ENCODE measurements at places on chromosomes 2 and 18.

- no peak for DNase-seq
Observed at GRCh38 chr2:176125772-176126054, 3.2 kb downstream of the HOXD9 start.

GRCh38 chr2:162475661-162476060 lies 131.7 kb downstream of the GCA start:
- peak; percentile 72 for DNase-seq

- DNase-seq, result no peak
Observed at GRCh38 chr2:10452312-10452711, 4.2 kb upstream of the ODC1 start.

DNA sequence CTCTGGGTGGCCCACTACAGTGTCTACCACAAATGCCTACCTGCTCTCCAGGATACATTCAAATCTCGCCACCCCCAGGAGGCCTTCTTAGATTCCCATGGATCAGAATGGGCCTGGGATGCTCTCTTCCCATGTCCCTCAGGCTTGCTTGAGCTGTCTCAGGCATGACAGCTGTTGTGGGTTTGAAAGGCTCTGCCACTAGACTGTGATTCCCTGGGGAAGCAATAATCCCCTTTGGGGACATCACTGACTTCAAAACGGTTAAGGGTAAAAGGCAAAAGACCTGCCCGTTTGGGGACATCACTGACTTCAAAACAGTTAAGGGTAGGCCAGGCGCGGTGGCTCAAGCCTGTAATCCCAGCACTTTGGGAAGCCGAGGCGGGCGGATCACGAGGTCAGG lies 35.8 kb upstream of the ZNF516 start:
- DNase-seq, result no peak

DNA sequence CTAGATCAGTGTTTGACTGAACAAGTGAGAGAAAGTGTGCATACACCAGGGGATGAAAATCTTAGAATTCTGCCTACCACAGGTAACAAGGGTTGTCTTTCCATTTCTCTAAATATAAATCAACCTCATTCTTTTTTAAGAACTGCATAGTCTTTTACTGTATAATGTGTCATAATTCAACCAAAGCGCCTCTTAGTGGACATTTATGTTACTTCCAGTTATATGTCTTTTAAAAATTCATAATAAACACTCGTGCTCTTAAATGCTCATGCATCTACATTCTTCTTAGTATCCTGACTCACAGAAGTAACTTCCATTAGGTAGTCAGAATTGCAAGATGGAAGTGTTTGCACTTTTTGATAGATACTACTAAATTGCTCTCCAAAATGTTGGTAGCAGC lies 76.2 kb downstream of the CHRNA1 start:
- DNase-seq, result no peak

DNA sequence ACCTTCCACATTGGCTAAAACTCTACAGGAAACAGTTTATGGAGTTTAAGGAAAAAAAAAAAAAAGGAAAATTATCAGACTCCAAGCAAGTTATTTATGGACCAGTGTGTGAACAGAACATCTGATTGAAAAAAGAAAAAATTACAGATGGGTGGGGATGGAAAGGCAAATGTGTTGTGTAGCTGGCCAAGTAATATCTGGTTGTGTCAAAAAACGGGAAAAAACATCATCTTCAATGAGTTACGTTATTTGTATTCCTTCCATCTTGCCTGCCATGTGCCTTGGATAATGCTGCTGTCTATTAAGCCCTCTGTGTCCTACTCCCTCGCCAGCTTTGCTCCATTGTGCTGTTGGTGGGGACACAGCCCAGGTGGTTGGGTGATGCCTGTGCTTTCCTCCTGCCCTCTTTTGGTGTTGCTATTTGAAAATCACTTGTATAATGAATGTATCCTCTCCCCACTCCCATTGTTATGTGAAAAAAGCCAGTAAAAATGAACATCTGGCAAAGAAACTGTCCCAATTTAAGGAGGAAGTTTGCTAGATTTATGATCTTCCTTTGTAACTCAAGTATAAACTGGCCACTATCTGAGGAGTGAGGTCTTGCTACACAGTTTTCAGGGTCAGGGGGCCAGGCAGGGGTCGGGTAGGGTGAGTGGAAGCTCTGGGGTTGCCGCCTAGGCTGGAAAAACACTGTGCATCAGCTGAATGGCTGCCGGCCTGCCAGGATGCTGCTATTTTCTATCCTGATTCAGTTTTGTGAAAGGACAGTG lies 155.9 kb downstream of the FMNL2 start:
- peak; percentile 65 for DNase-seq

DNA sequence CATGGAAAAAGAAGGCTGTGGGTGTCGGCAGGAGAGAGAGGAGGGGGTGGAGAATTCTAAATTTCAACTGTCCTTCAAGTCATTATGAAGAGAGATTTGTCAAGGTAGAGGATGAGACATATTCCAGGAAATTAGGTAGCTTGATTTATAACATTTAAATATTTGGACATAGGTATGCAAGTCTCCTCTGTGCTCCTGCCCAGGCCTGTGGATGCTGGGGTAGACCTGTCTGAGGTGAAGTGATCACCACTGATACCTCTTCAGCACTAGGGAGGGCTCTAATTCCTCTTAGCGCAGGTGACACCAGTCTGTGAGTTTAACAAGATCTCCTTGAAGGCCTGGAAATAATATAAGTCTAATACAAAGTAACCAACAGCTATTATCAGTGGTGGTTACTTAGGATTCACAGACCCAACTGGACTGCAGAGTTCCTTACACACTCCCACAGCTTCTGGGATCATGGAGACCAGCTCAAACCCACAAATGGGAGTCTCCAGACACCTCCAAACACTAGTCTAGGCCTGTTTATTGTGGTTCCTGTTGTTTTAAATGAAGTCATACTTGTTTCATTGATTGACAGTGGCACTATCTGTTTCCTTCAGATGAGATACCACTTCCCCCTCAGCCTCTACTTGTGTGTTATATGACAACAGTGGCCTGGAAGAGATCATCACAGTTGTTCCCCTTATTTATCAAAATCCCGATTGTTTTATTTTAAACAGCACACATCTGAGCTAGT lies 104.1 kb upstream of the ITPRID2 start:
- DNase-seq, result no peak

DNA sequence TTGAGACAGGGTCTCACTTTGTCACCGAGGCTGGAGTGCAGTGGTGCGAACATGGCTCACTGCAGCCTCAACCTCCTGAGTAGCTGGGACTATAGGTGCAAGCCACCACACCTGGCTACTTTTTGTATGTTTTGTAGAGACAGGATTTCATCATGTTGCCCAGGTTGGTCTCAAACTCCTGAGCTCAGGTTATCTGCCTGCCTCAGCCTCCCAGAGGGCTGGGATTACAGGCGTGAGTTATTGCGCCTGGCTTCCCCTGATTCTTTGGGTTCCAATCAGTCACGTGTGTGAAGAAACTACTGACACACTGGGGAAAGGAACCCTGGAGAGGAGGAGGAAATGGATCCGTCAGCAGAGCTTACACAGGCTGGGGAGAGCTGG lies 22.3 kb upstream of the RAB10 start:
- no peak for DNase-seq

GRCh38 chr18:10265560-10266333 lies 188.7 kb upstream of the APCDD1 start:
- DNase-seq, result no peak

DNA sequence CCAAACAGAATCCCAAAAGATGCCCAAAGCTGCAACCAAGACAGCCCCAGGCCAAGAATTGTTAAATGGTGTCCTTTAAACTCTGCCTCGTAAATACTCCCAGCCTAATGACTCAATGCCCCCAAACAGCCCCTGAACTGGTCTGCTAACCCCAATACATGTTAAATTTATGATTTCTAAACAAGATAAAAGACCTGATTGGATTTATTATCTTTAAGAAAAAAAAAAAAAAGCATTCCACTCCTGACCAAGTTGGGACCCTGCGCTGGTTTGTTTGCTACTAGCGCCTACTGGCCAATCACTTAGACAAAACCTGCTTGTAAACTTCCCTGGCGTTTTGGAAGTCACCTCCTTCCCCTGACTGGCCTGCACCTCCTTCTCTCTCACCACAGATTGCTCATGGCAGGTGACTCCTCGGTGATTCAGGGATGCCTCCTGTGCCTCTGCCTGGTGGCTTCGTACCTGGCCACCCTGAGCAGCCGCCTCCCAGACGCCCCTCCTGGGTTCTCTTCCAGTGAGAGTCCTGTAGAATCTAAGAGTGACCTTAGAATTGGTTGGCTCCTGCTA lies 121.3 kb downstream of the BCL11A start:
- no peak for DNase-seq

GRCh38 chr2:109631741-109632140 lies 17.6 kb downstream of the SOWAHC start:
- no peak for DNase-seq

GRCh38 chr2:42246562-42246961 lies 77.4 kb downstream of the EML4 start:
- no peak for DNase-seq

DNA sequence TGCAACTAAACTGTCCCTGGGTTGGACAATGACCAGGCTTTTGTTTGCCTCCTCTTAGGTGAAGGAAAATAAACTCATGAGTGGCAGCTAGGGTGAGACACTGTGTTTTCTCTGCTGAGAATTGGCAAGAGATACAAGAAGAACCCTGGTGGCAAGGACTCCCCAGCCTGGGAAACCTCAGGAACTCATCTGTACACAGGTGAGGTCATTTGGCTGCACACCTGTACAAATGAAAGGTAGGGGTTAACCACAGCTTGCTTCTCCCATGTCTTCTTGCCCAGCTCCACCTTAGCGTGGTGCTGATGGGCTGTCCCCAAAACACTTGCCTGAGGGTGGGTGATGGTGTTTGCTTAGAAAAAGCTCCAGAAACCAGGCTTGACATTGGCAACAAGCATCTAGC lies 97.2 kb upstream of the FAM136A start:
- no peak for DNase-seq

DNA sequence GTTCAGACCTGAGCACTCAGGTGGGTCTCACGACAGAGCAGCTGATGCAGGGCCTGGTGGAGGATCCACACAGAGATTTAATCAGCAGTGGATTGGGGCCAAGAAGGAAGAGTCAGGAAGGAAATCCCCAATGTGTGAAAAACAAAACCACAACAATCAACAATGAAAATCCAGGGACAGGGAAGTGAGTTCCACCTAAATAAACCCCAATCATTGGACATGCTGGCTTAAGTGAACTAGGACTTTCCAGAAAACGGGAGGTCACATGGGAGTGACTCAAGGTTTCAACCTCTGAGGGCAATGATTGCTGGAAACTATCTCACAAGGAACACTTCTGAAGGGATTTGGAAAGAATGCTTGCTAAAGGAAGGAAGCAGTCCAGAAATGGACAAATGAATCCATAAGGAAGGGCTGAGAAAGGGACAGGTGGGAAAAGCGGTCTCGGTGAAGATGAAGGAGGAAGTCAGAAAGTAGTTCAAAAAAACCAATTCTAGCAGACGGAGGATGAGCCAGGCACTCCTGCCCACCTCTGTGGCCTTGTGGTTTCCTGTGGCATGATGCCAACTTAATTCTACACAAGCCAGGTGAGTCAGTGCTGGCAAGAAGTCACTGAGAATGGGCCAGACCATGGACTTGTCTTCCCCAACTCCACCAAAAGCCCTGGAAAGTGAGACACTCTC lies 15.4 kb upstream of the XDH start:
- DNase-seq, result no peak

DNA sequence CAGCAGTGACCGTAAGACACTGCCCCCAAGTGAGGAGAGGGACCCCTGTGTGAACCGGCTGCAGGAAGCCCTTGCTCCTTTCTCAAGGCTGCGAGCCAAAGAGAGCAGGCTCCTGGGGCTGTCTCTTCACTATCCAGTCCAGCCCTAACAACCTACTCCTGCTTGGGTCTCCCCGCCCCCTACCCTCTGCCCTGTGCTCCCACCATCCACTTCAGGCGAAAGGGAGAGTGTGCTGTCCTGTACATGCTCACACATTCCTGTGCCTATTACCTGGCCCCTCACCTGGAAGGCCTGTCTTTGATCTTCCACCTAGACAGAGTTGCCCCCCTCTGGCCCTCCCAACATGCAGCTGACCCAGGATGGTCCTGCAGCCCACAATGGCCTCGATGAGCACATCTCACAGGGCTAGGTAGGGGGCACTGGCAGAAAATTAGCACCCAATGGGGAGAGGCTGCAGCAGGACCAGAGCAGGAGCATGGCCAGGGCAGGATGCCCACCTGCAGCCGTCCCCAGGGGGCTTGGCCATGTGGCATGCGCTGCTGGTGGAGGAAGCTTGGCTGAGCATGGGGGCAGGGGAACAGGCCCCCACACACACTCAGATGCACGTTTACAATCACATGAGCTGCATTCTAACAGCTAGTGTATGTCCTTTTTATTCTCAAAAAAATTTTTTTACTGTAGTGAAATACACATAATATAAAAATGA lies 93.5 kb downstream of the POLR1A start:
- DNase-seq, result no peak

- no peak for DNase-seq
Observed at GRCh38 chr18:45370255-45371010, 244.8 kb upstream of the SLC14A2 start.

GRCh38 chr18:32429402-32429801 lies 41.3 kb downstream of the GAREM1 start:
- no peak for DNase-seq

DNA sequence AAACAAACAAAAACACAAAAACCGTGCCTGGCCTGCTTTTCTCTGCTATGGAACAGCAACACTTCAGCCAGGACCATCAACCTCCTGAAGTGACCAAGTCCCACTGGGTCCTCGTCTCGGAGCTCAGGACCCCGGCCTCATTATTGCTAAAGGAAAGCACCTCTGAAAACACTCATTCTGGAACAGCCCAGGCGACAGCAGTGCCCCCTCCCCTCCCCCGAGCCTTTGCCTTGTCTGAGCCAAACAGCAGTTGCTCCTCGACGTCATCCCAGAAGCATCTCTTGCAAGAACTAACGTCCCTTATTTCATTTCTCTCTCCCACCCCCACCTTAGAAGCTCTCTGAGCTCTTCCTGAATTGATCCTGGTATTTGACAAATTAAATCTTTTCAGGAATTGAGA lies 27.4 kb downstream of the APCDD1 start:
- no peak for DNase-seq

- peak; percentile 57 for DNase-seq
Observed at GRCh38 chr2:37324786-37325624, at the start of gene PRKD3. Gene PRKD3, minus strand, starts transcription at chr2:37324833. Its CDS starts 8,309 bp downstream, at chr2:37316524.

- no peak for DNase-seq
Observed at GRCh38 chr2:18402-19271, 27.7 kb downstream of the FAM110C start.

DNA sequence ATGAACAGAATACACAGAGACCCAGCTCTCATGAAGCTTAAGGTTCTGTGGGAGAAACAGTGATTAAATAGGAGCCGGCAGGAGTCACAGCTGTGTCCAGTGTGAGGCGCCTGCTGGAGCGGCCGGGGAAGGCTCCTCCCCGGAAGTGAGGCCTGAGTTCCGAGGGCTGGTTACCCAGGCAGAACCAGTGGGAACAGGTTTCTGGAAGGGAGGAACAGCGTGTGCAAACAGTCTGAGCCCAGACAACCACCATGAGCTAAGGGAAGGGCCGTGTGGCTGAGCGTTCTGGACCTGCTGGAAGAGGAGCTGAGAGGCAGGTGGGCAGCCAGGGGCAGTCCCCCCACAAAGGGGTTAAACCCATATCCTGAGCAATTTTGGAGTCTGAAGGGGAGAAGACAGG lies 26.0 kb upstream of the NPAS2 start:
- DNase-seq, result no peak

GRCh38 chr2:235279965-235280364 lies 213.9 kb upstream of the AGAP1 start:
- DNase-seq, result no peak

- no peak for DNase-seq
Observed at GRCh38 chr2:101435001-101435862, 39.7 kb downstream of the RFX8 start.
